ENCODE measurements at places on chromosomes 2 and 18.

GRCh38 chr18:72155327-72155726, 388.8 kb downstream of the CBLN2 start:
- no peak for DNase-seq

DNA sequence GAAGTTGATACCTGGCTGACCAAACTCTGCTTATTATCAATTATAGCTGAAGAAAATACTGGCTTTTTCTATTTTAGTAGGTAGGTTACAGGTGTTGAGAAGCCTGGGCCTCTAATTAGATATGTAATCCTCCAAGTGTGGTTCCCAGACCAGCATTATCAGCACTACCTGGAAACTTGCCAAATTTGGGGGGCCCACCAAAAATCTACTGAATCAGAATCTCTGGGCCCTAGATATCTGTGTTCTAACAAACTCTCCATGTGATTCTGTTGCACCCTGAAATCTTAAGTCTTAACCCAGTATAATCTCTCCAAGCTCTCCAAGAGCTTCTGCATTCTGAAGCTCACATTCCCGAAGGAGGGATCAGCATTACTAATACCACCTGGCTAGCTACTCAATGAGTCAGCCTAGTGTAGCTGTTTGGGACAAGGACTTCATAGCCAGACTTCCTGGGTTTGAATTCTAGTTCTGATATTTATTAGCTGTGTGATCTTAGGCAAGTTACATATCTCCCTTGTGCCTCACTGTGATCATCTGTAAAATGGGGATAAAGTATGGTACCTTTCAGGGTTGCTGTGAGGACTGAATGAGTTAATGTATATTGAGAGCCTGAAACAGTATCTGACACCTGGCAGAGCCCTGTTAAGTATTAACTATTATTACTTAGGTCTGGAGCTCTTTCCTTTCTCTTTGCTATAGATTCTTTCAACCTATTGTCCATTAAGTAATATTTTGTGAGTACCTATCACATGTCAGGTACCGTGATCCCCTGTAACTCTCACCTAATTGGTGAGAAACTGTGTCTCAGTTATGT, 94.1 kb upstream of the CD302 start:
- DNase-seq, result no peak

DNA sequence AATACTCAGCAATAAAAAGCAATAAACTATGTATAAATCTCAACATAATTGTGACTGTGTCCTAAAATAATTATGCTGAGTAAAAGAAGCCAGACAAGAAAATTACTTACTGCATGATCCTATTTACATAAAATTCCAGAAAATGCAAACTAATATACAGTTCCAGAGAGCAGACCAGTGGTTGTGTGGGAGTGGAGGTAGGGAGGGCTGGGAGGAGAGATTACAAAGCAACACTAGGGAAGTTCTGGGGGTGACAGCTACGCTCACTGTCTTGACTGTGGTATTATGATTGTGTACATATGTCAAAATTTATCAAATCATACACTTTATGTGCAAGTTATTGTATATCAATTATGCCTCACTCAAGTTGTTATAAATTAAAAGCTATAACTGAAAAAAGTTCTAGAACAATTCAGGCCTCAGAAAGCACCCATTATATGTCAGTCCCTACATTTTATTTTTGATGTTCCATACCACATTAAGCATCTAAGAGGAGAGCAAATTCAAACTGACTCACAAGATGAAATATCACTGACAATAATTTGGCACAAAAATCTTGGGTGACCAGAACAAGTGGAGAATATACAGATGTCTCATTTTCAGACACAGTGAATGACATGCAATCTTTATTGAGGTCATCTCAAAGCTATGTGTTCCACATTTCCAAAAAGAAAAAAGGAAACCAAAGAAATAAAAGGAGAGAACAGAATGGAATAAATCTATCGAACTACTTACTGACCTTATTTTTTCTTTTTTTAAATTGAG, 85.1 kb downstream of the ANTXR1 start:
- no peak for DNase-seq

DNA sequence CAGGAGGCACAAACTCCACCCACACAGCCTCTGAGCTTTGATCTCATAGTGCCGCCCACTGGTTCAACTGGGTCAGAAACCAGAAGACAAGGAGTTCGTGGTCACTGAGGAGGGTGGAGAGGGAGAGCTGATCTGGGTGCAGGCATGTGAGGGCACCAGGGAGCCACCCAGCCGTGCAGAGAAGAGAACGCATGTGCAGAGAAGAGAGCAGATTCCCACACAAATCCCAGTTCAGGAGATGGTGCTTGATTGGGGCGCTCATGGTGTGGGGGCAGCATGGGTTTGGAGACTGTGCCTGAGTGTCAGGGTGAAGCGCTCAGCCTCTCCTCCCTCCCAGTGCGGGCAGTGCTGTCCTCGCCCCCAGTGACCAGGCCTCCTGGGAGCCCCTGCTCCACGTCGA, 375.2 kb upstream of the MYT1L start:
- DNase-seq, result no peak

- DNase-seq, result no peak
Observed at GRCh38 chr18:60163622-60164021, 209.0 kb downstream of the MC4R start.

GRCh38 chr2:21004181-21004572, 39.7 kb downstream of the APOB start:
- no peak for DNase-seq

GRCh38 chr18:61542596-61542995, 209.4 kb downstream of the CDH20 start:
- DNase-seq, result no peak

GRCh38 chr18:64240316-64240715, 91.4 kb upstream of the LINC00305 start:
- DNase-seq, result no peak

- DNase-seq, result no peak
Observed at GRCh38 chr2:216804357-216805350, 55.2 kb downstream of the TNP1 start.

DNA sequence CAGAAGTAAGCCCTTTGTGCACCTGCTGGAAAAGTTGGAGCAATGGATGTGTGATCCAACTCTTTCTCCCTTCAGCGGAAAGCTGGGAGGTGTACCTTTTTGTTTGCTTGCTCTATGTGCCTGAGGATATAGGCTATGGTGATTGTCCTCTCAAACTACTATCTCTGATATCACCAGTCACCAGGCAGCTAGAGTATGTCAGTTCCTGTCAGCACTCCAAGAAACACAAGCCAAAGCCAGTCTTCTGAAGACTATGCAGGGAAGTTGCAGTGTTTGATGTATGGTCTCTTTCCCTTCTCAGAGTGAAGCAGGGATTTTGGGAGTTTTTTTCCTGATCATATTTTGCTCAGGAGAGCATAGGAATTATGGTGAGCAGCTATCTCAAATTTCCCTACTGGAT, 146.4 kb downstream of the PTH2R start:
- DNase-seq, result no peak

DNA sequence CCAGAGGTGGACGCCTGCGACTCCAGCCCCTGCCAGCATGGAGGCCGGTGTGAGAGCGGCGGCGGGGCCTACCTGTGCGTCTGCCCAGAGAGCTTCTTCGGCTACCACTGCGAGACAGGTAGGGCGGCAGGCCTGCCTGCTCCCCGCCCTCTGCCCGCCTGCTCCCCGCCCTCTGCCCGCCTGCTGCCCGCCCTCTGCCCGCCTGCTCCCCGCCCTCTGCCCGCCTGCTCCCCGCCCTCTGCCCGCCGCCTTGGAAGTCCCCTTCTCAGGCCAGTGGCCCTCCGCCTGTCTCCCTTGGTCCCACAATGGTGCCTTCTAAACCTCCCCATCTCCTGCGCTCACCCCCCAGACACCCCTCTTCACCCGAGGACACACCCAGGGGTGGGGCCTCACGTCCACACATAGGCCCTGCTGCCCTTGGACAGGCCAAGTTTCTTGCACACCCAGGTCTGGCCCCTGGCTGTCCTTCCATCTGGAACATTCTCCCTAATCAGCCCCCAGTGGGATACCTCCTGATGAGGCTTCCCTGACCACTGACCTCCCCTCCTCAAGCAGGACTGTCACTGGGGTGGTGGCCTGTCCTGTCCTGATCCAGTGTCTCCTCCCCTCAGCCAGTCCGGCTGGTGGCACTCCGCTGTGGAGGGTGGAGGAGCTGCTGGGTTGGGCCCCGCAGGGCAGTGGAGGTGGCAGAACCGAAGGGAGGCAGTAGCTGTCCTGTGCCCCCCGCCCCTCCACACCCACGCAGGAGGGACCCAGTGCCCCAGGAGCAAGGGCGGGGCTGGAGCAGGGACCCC, 37.9 kb downstream of the MTERF4 start:
- DNase-seq, result peak; percentile 25

DNA sequence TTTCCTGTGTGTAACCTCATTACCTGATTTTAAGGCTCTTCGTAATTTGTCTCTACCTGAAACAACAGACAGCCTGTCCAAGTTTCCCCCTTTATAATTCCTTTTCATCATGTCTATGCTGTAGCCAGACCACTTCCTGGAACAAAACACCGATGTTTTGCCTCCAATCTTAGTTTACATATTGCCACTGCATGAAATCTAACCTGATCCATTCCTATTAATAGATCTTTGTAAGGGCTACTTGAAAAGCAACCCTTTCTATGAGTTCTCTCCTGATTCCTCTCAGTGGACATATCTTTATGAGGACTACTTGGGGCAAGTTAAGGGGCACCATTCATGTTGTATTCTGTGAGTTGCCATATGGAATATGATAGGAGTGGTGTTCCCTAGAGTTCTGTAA, 30.9 kb downstream of the ZNF638 start:
- DNase-seq, result no peak

DNA sequence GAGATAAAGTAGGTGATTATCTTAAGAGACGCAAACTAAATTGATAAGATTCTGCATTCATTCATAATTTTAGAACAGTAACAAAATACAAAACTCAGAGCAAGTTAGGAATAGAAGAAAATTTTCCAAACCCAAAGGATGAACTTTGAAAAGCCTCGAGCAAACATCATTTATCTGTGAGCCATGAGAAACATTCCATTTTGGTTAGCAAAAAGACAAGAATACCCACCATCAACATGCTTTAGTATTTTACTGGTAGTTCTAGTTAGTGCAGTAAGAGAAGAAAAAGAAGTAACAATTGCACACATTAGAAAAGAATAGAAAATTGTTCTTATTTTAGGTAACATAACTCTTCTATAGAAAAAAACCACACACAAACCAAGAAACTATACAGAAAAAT, 291.3 kb upstream of the TCF4 start:
- no peak for DNase-seq

- no peak for DNase-seq
Observed at GRCh38 chr18:75212751-75213090, 2.1 kb downstream of the TSHZ1 start.

DNA sequence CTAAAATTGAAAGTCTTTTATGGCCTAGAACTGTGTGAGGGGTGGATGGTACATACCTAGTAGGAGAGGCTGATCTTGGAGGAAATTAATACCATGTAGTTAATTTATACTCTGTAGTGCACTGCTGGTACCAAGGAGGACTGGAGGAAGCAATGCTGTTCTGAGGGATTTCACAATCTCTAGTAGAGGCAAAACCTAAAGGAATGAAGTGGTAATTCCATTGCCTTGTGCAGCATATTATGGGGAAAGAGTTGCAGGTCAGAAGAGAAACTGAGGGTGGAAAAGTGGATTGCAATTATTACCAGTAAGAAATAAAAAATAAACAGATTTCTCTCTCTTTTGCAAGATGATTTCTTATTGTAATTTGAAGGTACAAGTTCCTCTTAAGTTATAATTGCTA, 2.2 kb downstream of the ABI2 start:
- DNase-seq, result no peak

- DNase-seq, result no peak
Observed at GRCh38 chr2:56682397-56682760, 498.6 kb downstream of the CCDC85A start.

GRCh38 chr2:110747522-110748488, 15.4 kb downstream of the ACOXL start:
- DNase-seq, result no peak

- DNase-seq, result no peak
Observed at GRCh38 chr2:151862700-151863099, 34.5 kb upstream of the ARL5A start.

DNA sequence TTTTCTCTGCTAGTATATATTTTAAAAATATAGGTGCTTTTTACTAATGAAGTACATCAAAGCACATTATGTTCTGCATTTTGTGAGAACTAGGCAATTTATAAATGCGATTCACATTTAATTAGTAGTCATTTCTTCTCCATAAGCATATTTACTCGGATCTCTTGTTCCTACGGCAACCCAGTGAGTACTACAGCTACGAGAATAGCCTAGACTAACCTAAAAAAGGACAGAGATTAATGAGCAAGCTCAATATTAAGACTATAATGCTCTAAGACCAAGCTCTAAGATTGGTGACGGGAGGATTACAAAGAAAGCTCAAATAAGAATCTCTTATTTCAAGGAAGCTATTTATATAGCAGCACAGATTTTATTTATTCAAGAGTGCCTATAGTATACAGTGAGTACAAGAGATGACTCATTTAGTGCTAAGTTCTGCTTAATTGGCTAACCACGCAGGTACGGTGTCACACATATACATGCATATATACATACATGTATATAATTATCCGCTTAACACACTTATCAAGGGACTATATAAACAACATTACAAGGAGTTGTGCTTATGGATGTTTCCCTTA, 364.7 kb downstream of the GPD2 start:
- no peak for DNase-seq

- DNase-seq, result no peak
Observed at GRCh38 chr2:106812841-106813240, 73.1 kb downstream of the ST6GAL2 start.

All from stimulated activated CD4-positive, alpha-beta T cell treated with anti-CD3 and anti-CD28 coated beads, Interleukin-2, amount 100 ng/mL, for 48 hours (primary cell).